ENCODE measurements at places on chromosomes 5 and 9. TPM values are rescaled to one million over a fixed set of nuclear protein-coding genes. Genes with fewer than 3 reads are reported as not detected.

BARX1 gene
- 1.7 TPM for total RNA-seq

RABEPK gene
- total RNA-seq = 50.9 TPM

GRXCR2 gene
- total RNA-seq = not detected

INSL6 gene
- not detected for total RNA-seq

KIAA1958 gene
- total RNA-seq = 2.0 TPM

PCDHB10 gene
- total RNA-seq = 0.37 TPM

TRIO gene
- 176 TPM for total RNA-seq

ASPN gene
- total RNA-seq = not detected

DNM1 gene
- 0.48 TPM for total RNA-seq

PALM2AKAP2 gene
- 0.75 TPM for total RNA-seq

DNA sequence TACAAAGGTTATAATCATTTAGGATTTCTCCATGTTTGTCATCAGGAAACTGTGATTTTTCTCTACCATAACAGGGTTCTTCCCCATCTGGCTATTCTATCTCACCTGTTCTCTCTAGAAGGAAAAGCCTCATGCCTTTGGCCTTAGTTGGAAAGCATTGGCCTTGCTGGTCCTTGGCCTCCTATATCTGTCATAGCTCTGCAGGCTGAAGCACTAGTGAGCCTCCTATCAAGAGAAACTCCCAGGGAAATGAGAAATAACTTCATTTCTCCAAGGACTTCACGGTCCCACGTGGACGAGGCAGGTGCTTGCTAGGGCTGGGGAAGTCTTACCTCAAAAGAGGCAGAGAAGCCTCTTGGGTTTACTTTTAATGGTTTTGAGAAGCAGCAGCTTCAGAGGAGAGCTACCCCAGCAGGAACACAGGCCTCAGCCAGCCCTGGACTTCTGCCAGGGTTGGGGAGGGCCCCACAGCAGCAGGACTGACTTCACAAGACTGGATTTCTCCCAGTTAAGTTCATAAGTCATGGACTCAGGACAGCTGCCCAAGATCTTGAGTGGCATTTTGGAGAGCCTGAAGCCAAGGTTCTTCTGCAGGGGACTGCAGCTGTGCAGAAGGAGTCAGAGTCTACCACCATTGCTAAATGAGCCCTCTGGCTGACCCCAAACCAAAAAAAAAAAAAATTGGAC, 15.8 kb upstream of the PSAT1 start:
- no peak for DNase-seq

DNA sequence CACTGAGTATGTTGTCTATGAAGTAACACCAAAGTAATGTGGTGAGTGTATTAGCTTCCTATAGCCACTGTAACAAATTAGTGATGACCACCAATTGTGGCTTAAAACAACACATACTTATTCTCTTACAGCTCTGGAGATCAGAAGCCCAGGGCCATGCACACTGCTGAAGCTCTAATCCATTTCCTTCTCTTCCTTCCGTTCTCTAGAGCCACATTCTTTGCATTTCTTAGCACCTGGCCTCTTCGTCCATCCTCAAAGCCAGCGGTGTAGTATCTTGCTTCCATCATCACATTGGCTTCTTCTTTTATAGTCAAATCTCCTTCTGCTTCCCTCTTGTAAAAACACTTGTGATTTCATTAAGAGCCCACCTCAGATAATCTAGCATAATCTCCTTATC, 230.3 kb upstream of the RFX3 start:
- no peak for DNase-seq

DNA sequence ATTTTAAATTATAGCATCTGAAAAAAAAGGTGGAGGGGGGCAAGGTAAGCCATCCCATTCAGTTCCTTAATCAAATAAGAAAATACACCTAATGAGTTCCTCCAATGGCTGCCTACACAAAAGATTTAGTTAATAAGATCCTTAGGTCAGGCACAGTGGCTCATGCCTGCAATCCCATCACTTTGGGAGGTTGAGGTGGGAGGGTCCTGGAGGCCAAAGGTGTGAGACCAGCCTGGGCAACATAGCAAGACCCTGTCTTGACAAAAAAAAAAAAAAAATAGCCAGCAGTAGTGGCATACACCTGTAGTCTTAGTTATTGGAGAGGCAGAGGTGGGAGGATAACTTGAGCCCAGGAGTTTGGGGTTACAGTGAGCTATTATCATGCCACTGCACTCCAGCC, 78.4 kb downstream of the ST8SIA4 start:
- DNase-seq = no peak

GRCh38 chr5:44028226-44028625, 361.0 kb downstream of the FGF10 start:
- no peak for DNase-seq

- no peak for DNase-seq
Measured at GRCh38 chr9:132957805-132958204, 13.4 kb upstream of the TSC1 start.

DNA sequence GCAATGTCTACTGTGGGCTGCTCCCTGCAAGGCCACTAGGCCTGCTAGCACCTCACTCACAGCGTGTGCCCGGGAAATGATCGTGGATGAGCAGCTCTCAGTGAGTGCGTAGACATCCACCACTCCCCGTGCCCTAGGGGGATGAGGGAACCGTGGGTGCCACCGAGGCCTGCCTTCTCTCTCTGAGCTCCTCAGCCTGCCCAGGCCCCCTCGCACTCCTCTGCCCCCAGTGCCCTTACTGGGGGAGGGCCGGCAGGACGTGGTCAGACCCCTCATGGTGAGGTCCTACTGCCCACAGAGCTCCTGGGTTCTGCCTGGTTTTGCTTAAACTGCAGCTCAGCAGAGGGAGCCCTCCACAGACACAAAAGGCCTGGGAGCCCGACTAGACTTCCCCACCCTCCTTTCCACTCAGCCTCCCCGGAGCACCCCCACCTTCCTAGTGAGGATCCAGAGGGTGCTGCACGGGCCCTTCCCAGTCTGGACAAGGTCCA, 220.0 kb downstream of the CACNA1B start:
- DNase-seq = no peak

DNA sequence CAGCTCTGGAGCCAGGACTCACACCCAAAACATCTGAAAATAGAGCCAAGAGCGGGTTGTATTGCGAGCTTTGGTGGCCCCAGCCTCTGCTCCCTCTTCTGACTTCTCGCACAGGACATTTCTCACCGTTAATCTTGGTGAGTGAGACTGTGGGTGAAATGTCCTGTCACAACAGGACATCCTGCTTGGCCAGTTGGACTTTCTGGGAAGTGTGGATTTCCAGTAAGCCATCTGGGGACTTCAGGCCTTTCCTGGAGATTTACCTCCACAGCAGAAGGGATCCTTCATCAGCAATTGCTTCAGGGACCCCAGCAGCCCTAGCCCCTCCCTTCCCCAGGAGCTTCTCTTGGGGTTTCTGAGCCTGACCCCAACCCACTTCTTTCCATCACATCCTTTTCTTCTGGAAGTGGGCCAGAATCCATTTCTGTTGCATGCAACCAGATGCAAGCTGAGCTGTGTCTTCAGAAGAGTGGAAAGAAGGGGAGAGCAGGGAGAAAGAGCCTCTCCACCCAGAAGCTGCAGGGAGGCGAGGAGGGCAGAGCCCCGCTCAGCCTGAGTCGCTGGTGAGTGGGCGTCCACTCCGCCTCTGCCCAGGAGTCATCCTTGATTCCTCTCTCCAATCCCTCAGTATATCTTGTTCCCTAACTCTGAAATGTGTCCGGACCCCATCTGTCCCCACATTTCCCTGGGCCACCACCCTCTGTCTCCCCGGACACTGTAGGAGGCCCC, 50.3 kb upstream of the GADD45G start:
- DNase-seq = no peak

DNA sequence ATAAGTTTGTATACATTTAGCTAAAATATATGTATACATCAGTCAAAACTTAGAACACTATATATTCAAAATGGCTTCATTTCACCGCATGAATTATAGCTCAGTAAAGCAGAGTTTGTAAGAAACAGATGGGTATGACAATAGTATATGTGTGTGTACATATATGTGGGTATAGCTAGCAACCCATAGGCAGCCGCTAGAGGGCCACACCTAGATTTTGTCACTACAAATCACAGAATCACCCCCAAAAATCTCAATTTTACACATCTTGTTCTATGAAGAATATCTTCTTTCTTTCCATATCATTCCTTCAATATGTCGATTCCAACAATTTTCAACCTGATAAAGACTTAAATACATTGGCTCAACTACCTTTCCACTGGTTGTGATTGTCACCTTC, 357.8 kb upstream of the CCNG1 start:
- DNase-seq = peak; percentile 4

GRCh38 chr9:89009546-89009840, 18.2 kb downstream of the S1PR3 start:
- DNase-seq = no peak

DNA sequence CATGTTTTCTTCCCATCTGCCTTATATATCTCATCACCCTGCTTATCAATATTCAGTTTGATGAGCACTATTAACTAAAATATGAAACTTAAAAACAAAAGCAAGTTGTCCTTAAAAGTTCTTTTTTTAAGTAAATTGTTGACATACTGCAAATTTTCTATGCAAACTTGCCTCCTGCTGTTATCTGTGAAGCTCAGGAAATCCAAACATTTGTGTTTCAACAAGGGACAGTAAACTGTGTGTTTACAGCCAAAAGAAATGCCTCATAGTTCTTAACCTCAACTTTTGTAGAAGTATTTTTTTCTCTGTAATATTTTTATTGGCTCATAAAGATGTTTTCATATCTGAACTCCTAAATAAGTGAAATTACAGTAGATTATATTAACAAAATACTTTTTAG, 7.7 kb upstream of the TTC23L start:
- no peak for DNase-seq

DNA sequence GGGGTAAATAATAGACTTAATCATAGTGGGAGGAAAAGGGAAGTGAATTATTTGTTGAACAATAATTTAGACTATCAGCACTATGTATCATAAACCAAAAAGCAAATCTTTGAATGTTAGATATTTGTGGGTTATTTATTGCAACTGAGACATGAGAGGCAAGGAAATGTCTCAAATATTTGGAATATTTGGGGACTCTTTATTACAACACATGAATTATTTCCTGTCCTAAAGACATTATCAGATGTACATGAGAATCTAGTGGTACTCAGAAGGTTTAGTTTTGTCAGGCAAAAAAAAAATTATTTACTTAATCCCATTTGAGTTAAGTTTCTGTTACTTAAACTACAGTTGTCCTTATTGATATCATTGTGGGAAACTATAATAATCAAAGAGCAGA, 91.1 kb downstream of the TLR4 start:
- DNase-seq = no peak

DNA sequence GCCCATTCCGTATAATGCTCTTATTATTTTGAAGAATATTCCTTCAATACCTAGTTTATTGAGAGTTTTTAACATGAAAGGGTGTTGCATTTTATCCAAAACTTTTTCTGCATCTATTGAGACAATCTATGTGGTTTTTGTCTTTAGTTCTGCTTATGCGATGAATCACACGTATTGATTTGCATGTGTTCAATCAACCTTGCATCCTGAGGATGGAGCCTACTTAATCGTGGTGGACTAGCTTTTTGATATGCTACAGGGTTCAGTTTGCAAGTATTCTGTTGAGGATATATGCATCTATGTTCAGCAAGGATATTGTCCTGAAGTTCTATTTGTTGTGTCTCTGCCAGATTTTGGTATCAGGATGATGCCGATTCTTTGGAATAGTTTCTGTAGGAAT, 1070.3 kb upstream of the CDH18 start:
- no peak for DNase-seq

- no peak for DNase-seq
Measured at GRCh38 chr5:172806897-172807672, 27.0 kb upstream of the ERGIC1 start.

DNA sequence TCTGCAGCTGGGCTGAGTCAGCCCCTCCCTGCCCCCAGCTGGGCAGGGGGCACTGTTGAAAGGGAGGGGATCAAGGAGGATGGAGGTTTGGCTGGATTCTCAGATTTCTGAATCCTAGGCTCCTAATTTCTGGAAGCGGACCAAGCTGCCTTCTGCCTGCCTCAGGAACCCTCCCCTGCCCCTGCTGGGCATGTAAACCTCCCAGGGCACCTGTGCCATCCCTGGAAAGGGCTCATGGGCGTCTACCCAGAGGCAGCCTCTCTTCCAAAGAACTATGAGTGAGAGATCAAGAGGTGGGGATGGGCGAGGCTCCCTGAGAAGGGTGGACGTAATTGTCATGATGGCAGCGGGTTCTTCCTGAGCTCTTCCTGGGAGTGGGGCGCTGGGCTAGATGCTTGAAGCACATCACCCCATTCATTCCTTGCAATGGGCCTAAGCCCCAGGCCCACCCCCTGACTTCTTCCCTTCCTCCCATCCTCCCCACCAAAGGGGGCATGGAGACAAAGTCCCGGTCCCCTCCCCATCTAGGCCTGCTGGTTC, 21.6 kb downstream of the CSF1R start:
- no peak for DNase-seq

DNA sequence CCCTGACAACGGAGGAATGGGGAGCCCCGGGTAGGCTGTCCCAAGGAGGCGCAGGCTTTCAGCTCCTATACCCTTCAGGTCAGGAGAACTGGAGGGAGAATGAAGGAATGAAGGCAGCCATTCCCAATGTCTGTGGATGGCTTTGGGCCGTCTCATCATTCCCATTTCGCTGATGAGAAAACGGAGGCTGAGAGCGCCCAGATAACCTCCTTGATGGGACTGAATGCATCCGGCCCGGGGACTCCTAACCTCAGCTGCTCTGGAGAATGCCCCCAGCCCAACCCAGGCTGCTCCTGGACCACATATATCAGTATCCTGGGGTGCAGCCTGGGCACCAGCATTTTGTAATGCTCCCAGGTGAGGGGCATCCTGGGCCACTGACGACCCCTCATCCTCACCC, 52.6 kb upstream of the RNU6ATAC start:
- DNase-seq = no peak

GRCh38 chr5:129718471-129719090, 29.3 kb upstream of the MINAR2 start:
- no peak for DNase-seq

GRCh38 chr5:68949256-68949655, 144.6 kb upstream of the SLC30A5 start:
- DNase-seq = no peak

- no peak for DNase-seq
Measured at GRCh38 chr5:776862-777711, 7.4 kb downstream of the ZDHHC11B start.

DNA sequence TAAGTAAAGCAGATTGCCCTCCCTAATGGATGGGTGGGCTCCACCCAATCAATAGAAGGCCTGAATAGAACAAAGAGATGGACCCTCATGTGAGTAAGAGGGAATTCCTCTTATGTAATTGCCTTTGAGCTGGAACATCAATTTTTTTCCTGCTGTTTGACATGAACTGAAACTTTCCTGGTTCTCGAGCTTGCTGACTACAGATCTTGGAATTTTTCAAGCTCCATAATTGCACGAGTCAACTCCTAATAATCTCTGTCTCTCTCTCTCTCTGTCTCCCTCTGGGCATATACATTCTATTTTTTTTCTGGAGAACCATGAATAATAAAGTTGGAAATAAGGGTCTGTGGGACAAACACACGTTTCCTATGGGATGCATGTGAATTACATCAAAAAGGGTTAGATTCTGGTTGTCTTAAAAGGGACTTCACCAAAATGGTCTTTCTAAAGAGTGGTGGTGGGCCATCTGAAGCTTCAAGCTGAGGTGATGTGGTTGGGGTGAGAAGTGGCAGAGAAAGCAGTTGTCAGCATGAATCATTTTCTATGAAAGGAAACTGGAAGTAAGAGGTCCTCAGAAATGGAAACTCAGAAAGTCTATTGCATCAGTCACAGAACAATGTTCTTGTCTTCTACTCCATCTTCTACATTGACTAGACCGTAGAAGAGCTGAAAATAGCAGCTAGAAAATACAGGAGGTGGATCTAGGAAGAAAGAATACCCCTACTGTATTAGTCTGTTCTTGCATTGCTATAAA, 47.0 kb upstream of the HOMER1 start:
- DNase-seq = no peak

- DNase-seq = no peak
Measured at GRCh38 chr9:26888271-26888670, 4.3 kb downstream of the CAAP1 start.
